ENCODE measurements at places on chromosomes 1 and 21.
A peak's percentile ranks its signal among the peaks of the same experiment; 100 is the strongest.

- no peak for ATAC-seq
Measured at GRCh38 chr1:183925947-183926346, 111.6 kb downstream of the COLGALT2 start.

- ATAC-seq: no peak
Measured at GRCh38 chr21:44337449-44337848, 1.7 kb downstream of the CFAP410 start.

DNA sequence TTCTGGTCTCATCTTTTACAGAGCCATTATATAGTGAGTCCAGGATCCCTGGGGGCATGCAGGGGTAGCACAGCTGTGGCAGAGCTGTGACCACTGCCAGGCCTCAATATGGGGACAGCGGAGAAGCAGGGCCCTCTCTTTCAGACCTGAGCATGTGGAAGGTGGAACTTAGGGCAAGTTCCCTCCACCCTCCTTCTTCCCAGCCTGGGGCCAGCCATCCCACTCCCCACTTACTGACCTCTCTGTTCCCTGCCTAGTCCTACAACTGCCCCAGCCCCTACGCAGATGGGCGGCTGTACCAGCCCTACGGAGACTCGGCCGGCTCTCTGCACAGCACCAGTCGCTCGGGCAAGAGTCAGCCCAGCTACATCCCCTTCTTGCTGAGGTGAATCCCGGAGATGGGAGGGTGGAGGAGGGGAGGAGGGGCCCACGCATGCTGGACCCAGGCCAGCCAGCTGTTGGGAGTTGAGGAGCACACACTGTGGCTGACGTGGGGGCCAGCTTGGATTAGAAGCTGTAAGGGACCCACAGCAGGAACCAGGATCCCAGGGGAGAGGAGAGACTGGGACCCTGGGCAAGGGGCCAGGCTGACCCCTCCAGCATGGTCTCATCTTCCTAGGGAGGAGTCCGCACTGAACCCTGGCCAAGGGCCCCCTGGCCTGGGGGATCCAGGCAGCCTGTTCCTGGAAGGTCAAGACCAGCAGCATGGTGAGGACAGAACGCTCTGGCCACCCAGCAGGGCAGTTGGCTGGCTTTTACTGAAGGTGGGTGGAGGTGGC lies 10.7 kb downstream of the PSRC1 start:
- ATAC-seq: no peak

DNA sequence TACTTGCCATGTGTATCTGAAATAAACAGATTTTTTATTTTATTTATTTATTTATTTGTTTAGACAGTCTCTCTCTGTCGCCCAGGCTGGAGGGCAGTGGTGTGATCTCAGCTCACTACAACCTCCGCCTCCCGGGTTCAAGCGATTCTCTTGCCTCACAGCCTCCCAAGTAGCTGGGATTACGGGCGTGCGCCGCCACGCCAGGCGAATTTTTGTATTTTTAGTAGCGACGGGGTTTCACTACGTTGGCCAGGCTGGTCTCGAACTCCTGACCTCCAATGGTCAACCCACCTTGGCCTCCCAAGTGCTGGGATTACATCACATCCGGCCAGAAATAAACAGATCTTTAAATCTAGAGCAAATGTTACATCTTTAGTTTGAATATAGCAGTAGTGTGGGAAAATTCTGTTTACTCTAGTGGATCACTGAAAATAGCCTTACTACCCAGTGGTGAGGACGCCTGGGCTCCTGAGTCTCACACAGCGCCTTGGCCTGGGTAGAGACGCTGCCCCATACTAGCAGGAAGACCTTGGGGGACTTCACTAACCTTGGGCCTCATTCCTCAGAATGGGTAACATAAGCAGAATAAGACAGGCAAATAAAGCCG lies 709 bp downstream of the GART start:
- no peak for ATAC-seq

DNA sequence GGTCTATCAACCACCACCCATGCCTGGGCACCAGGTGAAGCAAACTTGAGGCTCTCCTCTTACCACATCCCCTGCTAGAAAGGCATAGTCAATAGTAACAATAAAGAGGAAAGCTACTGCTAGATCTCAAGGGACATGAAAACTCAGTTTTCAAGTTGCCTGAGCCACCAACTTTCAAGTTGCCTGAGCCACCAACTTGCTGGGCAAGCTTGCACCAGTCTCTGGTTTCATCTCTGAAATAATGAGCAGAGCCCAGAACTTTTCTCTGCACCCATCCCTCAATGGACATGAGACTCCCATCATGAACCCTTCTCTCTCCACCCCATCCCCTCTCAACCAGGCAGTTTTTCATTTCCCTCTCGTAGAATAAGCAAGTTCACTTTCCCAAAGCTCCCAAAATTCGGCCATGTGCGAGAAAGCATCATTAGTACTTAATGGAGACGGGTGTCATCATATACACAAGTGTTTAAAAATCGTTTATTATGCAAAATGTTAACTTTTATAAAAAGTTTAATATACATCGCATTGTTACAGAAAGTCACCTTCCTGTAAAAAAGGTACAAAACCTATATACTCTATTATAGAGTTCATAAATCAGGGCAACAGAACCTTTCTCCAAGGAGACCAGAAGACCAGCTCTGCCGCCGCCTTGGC lies 1.7 kb downstream of the ID3 start:
- ATAC-seq: no peak

- no peak for ATAC-seq
Measured at GRCh38 chr21:35444391-35444790, 395.3 kb upstream of the RUNX1 start.

DNA sequence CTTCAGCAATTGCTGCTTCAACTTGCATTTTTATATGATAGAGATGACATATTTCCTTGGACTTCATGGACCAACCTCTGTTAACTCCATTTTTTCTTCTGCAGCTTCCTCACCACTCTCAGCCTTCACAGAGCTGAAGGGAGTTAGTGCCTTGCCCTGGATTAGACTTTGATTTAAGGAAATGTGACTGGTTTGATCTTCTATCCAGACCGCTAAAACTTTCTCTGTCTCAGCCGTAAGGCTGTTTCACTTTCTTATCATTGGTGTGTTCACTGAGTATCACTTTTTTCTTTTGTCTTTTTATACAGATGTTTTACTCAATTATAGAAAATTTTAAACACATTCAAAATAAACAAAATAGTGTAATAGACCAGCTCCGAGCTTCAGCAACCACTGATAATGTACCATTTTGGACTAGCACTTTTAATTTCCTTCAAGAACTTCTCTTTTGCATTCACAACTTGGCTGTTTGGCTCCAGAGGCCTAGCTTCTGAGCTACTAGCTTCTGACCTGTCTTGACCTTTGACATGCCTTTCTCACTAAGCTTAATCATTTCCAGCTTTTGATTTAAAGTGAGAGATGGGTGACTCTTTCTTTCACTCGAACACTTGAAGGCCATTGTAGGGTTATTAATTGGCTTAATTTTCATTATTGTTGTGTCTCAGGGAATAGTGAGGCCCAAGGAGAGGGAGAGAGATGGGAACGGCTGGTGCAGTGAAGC lies 9.3 kb downstream of the NEK7 start:
- peak; percentile 55 for ATAC-seq

- no peak for ATAC-seq
Measured at GRCh38 chr1:220239213-220239612, 33.0 kb downstream of the RAB3GAP2 start.

DNA sequence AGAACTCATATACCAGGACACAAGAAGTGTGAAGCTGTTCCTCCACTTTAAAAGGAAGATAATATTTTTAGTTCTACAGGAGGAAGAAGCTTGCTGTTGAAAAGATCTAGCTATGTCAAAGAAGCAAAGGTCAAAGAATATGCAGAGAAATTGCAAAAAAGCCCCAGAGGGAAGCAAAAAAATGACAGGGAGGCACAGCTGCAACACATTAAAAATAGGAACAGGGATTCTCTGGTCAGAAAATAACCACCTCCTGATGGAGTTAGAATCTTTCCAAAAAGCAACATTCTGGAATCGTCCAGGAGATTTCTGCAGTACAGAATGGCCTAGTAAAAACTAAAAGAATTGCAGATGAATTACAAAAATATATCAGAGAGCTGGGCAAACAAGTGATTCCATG lies 238.9 kb upstream of the PRMT6 start:
- no peak for ATAC-seq

- no peak for ATAC-seq
Measured at GRCh38 chr1:53704304-53704703, 34.7 kb downstream of the GLIS1 start.

GRCh38 chr1:197312163-197312562 lies 44.1 kb downstream of the CRB1 start:
- no peak for ATAC-seq

GRCh38 chr1:5711956-5712645 lies 280.1 kb downstream of the NPHP4 start:
- ATAC-seq: no peak

DNA sequence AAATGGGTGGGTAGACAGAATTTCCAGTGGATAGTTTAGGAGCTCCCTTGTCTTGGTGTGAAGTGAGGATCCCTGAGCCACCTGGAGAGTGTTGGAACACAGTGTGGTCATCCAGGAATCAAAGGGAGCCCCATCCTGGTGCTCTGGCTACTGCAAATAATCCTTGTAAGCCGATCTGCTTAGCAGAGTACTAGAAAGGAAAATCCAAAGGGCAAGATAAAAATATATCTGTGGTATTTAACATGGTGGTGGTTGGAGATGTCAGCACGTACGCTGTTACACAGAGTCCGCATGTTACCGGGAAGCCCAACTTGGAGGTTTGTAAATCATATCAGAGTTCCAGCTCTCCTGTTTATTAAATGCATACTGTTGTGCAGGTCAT lies 39.0 kb downstream of the VANGL1 start:
- no peak for ATAC-seq

GRCh38 chr21:43829575-43830119 lies 35.4 kb upstream of the AGPAT3 start:
- ATAC-seq: no peak

GRCh38 chr1:230212405-230212936 lies 145.4 kb downstream of the GALNT2 start:
- no peak for ATAC-seq

DNA sequence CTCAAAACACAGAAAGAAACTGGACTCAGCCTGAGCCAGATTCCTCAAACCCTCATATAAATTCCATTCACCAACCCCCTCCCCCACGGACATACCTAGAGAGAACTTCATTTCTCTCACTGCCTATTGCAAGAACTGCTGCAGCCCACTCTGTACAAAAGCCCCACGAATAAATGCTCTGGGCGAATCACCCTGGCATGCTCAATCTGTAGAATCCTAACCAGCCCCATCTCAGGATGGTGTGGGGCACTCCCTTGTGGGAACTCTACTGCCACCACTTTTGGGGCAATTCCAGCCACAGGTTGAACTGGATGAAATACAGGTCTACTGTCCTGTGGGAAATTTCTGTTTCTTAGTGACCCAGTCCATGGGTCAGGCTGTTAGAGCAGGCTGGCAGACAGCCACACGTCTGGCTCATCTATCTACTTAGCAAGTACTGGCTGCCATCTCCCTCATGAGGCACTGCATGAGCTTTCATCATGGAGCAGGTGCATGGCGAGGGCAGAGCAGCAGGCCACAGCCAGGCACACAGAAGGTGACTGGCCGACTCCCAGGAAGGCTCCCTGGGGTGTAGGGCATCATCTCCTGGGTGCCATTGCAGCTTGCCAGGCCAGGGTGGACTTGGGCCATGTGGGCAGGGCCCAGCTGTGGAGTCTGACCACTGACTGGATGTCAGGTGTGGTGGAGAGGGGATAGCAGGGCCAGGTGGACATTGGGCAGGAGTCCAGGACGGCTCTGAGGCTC lies 1.6 kb upstream of the C1orf35 start:
- ATAC-seq: no peak

DNA sequence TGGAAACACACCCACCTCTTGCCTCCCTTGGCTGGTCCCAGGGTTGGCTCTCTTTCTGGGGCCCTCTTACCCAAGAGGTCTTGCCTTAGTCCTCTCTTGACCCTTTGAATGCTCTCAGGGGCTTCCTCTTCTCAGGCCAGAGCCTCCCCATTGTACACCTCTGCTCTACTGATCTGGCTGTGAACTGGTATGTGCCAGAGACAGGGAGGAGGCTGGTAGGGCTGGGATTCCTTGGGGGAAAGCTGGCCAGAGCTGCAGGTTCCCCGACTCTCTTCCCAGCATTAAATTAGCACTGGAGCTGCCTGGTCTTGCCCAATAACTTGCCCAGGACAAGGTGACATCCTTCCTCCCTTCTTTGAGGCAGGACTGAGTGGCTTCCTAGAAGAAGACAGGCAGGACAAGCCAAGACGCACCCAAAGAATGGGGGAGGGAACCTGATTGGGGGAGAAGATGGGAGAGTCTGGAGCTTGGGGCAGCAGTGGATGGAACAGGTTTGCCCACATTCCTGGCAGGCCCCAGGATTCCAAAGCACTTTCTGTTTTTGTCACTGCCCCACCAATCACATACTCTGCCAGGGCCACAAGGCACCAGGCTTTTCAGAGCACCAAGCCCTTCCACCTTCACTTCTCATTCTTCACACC lies 37.2 kb upstream of the CITED4 start:
- no peak for ATAC-seq

- no peak for ATAC-seq
Measured at GRCh38 chr1:32020339-32020738, 6.7 kb downstream of the KHDRBS1 start.

DNA sequence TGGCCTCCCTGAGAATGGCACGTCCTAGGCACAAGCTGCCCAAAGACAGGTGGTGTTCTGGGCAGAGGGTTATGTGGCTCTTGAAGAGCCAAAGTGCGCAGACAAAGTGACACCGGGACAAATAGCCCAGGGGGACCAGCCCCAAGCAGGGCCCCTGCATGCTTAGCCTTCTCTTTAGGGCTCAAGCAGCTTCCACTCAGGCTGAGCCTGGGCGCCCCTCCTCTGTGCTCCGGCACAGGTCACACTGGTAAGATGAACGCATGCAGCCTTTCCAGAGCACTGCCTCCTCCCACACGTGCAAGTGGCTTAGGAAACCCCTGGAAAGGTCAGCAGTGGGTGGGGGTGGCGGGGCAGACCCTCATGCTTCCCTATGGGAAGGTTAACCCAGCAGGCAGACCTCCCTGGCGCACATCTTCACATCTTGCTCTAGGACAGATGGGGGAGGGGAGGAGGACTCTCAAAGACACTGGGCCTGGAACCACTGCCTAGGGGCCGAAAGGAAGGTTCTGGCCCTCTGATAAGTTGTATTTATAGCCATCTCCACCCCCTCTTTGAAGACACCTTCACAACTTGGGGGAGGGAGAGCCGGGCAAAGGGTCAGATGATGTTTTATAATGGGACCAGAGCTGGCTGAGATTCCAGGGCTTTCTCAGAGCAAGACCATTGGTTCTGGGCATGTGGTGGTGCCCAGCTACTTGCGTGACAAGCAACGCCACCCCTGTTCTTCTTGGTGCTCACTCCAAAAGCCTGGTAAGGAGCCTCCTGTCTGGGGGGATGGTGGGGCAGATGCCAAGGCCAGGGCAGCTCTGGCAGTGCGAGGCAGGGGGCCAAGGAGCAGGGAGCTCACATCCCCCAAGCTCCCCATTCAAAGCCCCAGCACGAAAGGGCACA lies 5.5 kb downstream of the KLHL21 start:
- ATAC-seq: no peak

GRCh38 chr1:26284597-26285347 lies 4.9 kb downstream of the SH3BGRL3 start:
- ATAC-seq: peak; percentile 81

GRCh38 chr1:14362331-14362730 lies 236.2 kb upstream of the KAZN start:
- ATAC-seq: no peak

Data from activated CD4-positive, CD25-positive, alpha-beta regulatory T cell treated with anti-CD3 and anti-CD28 coated beads, Interleukin-2, amount 50 U/mL, for 24 hours (primary cell).